Pancreas (tissue), 10 donors: ENCODE measurements at places on chromosomes 2 and 18. TPM values are rescaled to one million over a fixed set of nuclear protein-coding genes. Genes with fewer than 3 reads are reported as not detected.

- DNase-seq = no peak
Observed at GRCh38 chr2:159807183-159808031, 9.4 kb upstream of the CD302 start.

DNA sequence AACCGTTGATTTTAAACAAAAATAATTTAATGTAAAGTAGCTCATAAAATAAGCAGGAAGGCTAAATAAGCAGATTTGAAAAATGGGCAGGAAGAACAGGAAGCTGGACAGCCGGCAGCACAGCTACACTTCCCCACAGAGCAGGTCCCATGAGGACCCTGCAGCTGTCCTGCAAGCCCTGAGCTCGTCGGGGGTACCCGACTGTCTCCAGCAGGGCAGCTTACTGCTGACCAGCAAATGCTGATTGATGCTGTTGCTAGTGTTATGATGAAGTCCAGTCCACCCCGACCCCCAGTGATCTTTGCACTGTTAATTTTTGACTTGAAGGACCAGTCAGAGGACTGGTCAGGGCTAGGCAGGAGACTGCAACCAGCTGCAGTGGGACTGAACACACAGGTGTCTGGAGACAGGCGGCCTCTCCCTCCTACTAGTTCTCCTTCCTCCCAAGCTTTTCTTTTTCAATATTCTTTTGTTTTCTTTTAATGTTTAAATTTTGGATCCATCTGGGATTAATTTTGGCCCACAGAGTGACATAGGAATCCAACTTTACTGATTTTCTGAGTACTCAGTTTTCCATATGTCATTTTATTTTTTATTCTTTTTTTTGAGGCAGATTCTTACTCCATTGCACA is 27.7 kb downstream of the POLE4 start:
- no peak for DNase-seq

DNA sequence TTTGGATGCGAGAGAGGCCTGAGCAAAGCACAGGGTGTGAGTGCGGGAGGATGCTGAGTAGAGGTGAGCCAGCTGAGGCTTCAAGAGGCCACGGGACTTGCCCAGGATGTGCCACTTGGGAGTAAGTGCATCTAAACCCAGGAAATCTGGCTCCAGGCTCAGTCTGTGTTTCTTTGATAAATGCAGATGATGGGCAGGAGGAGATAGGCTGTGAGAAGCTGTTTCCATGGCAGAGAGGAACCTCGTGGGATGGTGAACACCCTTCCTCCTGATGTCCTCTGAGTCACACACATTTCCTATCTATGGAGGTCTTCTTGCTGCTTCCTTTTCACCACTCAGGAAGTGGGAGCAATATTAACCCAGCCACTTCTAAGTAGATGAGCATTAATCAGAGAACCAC is 38.4 kb upstream of the CELF4 start:
- DNase-seq = no peak

Gene C2orf80
- not detected for polyA plus RNA-seq

Gene POTEI
- 0.30 TPM for polyA plus RNA-seq

Gene IGFBP5
- polyA plus RNA-seq = 18.4 TPM

Gene MAB21L4
- 2.0 TPM for polyA plus RNA-seq
